Activated CD4-positive, CD25-positive, alpha-beta regulatory T cell (primary cell): ENCODE measurements at places on chromosomes 5 and 9.

- DNase-seq, result no peak
Measured at GRCh38 chr5:147826361-147826760, 5.1 kb downstream of the SPINK1 start.

DNA sequence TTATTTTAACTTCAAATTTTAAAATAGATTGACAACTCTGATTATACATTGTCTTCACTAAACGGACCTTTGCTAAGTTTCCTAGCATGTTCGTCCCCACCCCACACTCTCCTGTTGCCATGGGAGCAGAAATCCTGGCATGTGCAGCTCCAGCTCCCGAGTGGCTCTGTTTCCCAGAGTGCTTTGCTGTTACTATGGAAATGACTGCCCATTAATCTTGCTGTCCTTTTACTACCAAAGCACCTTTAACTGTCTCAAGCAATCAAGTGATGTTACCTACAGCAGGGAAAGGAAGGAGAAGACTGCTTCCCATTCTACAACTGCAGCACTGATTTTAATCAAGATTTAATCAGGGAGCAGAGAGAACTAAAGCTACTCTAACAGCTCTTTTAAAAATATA is 212.0 kb upstream of the KIF2A start:
- DNase-seq, result no peak

- no peak for DNase-seq
Measured at GRCh38 chr5:102596951-102597350, 98.2 kb upstream of the SLCO6A1 start.

- no peak for DNase-seq
Measured at GRCh38 chr5:163459462-163459818, 462 bp downstream of the NUDCD2 start.

DNA sequence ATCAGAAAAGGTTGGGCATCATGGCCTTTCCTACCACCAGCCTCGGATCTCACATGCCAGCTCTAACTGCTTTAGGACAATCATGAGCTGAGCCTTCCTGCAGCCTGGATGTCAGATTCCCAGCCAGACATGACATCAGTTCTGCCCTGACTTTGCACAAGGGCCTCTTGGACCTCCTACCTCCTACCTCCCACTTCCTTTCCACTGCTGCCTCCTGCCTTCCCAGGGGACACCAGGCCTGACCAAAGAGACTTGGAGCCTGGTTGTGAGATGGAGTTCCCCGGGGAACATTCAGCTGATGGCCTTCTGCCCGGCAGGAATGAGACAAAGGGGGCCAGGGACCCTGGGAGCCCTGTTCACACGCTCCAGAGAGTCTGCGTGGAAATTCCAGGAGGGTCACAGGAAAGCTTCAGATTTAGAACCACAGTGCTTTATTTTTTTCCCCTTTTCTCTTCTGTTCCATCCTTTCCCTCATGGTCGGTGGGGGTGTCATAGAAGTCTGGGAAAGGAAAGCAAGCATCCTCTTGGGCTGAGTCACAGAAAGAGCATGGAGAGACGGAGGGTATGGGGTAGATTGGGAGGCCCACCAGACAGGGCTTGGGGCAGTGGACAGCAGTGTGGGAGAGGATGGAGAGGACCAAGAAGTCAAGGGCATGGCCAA is 35.4 kb upstream of the IL17B start:
- no peak for DNase-seq

DNA sequence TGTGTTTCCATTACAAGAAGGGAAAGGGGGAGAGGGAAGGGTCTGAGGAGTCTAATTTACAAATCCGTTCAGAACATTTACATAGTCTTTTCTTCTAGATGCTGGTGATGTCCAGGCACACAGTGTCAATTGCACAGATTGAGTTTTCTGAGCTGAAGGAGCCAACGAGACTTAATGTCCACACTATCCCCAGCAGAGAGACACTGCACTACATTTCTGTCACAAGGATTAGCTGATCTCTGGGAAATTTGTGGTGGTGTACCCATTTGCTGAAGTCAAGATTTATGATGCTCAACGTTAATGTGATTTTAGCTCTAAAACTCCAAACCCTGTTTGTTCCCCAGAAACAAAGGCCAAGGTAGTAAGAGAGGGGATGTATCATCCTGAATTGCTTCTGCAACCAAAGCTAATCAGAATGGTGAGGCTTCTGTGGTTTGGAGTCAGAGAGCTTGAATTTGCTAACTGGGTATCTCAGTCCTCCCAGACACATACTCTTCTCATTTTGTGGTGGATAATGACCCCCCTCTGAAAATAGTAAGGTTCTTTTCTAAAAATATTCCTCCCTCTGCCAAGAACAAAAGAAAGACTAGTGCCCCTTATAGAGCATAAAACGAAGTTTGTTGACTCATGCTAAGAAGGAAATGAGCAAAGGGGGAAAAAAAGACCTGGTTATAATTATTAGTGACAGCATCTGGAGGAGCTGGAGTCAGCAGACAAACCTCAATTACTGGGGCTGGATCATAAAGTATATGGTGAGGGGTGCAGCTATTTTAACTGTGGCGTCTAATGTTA is 416.9 kb downstream of the PSAT1 start:
- DNase-seq, result no peak

GRCh38 chr5:142974409-142974808 is 204.2 kb downstream of the ARHGAP26 start:
- no peak for DNase-seq

DNA sequence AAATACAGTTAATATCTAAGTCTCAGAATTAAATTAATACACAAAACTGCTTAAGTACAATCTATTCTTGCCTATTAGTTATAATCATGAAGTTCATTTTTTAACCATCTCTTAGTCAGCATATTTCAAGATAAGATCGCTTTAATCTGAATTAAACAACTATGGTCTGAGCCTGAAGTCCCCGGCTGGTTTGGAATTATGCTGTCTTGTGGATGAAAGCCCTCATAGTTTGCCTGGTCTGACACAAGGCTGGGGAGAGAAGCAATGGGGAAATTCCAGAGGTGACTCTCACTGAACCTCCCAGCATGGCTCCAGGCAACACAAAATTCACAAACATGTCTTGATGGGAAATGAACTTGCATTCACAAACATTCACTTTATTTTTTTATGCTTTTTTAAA is 28.0 kb upstream of the GRAMD2B start:
- no peak for DNase-seq

DNA sequence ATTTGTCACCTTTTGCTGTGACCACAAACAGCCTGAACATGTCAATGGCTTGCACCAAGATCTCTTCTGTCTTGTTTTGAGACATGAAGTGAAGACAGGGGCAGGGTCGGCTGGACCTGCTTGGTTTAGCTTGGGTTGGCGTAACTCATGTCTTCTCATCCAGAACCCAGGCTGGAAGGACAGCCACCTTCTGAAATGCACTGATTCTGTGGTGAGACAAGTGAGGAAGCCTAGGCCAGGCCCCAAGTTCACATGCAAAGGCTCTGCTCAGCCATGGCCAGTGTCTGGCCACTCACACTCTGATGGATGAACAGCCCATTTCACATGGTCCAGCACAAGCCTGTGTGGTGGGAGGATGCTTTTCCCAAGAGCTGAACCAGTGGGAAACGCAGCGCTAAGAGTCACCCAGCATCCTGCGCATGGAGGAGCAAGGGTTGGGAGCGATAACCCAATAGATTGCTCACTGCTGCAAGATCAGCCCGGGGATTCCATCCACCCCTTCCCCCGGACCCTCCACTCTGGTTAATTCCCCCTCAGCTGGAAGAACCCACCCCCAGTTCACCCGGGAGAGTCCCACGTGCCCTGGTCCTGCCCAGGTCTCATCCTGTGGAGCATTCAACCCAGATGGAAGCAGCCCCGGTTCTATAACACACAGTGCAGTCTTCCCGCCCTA is 16.2 kb upstream of the MED10 start:
- DNase-seq, result no peak

GRCh38 chr5:129426071-129426470 is 34.0 kb upstream of the ADAMTS19 start:
- DNase-seq, result no peak

- DNase-seq, result no peak
Measured at GRCh38 chr9:103999375-104000062, 94.6 kb upstream of the SMC2 start.

DNA sequence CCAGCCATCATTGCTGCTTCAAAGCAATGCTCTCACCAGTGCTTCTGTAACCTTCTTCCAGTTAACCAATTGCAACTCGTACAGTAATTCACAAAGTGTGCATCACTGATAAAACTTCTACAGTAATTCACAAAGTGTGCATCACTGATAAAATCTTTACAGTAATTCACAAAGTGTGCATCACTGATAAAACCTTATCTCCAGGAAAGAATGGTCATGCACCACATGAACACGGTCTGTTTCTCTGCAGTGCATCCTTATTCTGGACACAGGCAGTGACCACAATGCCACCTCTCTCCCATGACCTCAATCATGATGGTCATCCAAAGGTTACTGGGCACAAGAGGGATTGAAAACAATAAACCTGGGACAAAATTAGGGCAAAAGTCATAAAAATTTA is 153.6 kb downstream of the TSSK1B start:
- no peak for DNase-seq

- no peak for DNase-seq
Measured at GRCh38 chr5:141843156-141843927, 34.9 kb downstream of the PCDH1 start.

- no peak for DNase-seq
Measured at GRCh38 chr5:135119481-135119880, 85.5 kb upstream of the PITX1 start.

DNA sequence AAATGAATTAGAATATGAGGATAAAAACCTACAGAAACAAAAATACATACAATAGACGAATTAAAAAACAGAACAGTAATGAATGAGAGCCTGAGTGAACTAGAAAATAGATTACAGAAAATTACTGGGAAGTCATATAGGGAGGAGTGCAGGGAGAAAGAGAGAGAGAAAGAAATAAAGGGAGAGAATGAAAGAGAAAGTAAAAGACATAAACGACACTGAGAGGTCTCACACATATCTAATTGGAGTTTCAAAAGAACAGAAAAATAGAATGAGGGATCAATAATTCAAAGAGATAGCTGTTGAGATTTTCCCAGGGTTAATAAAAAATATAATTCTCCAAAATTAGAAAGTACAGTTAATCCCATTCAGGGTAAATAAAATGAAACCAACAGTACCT is 156.4 kb upstream of the FTMT start:
- no peak for DNase-seq

GRCh38 chr9:101398930-101399642 is 435 bp downstream of the ZNF189 start:
- DNase-seq, result no peak

GRCh38 chr5:60883229-60883628 is 39.2 kb upstream of the ELOVL7 start:
- DNase-seq, result no peak

DNA sequence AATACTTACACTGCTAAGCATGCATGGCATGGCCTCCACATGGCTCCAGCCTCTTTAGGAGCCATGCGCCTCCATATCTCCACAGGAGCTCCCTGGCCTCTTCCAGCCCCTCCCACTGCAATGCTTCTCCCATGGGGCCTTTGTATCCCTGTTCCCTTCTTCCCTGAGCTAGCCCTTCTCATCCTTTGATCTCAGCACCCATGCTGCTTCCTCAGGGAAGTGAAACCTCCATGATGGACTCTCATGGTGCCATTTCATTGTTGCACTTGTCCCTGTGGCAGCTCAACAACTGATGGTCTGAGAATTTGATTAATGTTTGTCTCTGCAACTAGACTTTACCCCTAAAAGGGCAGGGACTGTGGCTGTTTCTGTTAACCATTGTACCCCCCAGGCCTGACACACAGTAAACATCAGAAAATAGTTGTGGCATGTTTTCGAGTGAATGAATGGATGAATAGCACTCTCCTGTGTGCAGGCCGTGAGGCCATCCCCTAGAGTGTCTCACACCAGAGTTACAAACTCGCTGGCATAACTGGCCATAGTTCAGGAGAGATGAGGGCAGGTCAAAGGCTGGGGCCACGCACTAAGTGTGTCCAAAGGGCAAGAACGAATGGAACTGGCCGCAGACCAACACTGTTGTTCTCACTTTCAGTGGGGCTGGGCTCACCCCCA is 6.6 kb downstream of the IDNK start:
- DNase-seq, result no peak

DNA sequence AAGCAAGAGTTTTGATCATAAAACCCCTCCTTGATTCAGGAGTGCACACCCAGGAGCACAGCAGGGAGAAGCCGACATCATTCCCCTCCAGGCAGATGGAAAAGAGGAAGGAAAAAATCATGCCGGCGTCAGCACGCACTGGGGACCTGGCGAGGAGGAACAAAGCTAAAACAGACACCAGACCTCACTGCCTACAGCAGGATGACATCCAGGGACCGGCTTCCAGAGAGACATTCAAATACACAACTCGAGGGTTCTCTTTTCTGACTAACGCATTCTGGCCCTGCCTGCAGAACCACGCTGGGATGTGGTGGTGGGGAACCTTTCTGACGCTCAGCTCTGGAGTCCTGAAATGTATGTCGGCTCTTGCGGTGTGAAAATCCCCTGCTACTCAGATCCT is 2.7 kb downstream of the UBAC1 start:
- no peak for DNase-seq

GRCh38 chr5:87400305-87400899 is 12.3 kb downstream of the CCNH start:
- DNase-seq, result no peak

- no peak for DNase-seq
Measured at GRCh38 chr9:70901746-70902145, 219.7 kb downstream of the TRPM3 start.

GRCh38 chr9:96068511-96068910 is 193.0 kb downstream of the ERCC6L2 start:
- DNase-seq, result no peak

DNA sequence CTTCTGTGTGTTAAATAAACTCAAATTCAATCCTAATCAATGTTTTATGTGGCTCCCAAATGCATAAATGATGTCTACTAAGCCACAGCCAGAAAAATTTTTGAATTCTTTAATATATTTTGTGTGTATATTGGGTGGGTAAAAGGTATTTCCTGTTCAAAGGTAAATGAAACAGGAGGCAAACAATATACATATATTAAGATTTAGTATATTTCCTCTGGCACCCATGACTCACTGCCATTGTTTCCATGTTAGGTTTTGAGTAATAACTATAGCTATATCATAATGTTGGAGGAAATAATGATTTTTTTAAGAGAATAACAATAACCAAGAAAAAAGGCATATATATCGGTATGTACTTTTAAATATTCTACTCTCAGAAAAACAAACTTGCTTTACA is 1071.9 kb upstream of the CDH10 start:
- no peak for DNase-seq

DNA sequence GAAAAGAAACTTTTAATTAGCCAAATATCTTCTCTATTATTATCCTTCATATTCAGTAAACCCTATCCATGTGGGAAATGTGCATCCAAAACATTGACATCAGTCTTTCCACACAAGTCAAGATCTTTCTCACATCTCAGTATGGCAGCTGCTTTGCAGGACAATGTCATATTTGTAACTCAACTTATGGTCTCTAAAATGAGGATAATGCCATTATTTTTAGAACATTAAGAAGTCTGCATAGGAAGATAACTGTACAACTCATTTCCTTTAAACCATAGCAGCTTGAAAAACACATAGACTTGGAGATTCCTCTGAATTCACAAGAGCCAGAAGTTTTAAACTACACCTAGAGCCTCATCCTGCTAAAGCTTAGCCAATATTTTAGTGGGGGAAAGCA is 43.7 kb downstream of the MCTP1 start:
- DNase-seq, result no peak
